ENCODE measurements at places on chromosomes 2 and 18.

DNA sequence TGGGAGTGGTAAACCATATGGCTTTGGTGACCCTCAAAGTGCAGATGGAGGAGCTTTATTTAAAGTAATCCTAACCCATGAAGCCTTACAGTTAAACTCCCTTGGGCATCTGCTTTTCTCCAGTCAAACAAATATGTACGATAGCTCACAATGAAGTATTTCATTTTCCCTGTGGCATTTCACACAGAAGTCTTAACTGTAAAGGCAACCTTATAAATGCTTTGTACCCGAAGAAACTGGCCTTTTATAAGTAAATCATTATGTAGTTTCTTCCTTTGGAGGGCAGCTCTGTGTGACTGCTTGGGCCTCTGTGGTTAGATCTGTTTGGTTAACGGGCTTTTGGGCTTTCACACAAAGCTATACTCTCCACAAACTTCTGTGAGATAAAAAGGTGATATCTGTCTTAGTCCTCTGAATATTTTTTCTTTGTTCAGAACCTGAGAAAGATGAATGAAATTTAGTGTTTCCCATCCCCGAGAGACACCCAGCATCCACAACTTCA, 46.6 kb downstream of the SCN1A start:
- DNase-seq = no peak

DNA sequence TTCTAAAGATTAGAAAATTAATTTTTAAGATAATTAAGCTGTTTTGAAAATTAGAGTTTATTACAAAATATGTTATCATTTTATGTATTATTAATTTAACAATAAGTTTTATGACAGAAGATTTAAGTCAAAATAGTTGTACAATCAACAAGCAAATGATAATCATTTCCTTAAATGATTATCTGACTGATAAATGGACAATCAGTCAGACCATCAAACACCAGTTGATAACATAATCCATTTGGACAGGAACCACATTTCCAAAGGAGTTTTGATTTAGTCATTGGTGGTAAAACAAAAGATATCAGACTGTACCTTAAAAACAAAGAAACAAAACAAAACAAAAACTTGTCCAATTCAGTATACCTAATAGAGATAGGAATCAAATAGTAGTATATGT, 1.9 kb downstream of the TFPI start:
- no peak for DNase-seq

GRCh38 chr2:105834931-105835330, 90.2 kb downstream of the NCK2 start:
- no peak for DNase-seq

DNA sequence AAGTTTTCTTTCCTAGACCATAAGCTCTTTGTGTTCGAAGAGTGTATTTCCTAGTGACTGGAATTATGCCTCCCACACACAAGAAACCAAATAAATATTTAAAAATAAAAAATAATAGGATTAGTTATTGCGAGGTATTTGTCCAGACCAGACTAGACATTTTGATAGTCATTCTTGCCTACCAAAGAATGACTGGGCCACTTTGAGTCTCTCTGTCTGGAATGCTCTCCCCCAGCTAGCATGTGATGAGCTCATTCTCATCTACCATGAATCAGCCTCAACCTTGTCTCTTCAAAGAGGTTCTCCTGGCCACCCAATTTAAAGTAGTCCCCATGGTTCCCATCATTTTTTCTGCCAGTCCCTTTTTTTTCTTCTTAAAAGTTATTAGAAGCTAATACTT, 13.9 kb upstream of the DSC1 start:
- DNase-seq = no peak

DNA sequence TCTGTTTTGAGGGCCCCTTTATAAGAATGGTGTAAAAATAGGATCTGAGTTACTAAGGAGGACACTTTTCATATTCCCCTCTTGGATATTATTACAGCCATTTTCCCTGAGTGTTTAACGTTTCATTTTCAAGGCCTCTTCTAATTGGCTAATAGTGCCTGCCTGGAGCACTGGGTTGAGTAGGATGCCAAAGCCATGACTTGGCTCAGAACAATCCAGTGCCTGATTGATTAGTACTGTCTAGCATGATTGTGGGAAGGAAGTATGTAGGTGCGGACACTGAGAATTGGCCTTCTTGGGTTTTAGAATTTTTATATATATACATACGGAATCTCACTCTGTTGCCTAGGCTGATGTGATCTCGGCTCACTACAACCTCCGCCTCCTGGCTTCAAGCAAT, 66.1 kb downstream of the NAB1 start:
- no peak for DNase-seq

GRCh38 chr2:180314086-180314485, 307.0 kb upstream of the CWC22 start:
- no peak for DNase-seq

DNA sequence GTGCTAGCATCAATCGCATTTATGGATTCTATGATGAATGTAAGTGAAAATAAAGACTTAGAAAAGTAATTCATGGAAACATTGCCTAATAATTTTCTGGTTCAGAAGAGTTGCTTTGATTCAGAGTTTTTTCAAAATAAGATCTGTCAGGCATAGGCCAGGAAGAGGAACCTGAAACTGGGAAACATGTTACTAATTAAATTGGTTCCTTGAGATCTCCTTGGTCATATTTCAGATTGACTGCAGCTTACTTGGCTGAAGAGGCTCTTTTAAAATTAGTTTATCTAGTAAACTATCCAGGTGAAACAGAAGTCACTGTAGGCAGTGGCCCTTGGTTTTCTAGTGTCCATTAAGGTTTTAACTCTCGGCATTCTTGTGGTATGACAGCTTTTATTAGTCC, 27.4 kb downstream of the PPP1CB start:
- DNase-seq = no peak

DNA sequence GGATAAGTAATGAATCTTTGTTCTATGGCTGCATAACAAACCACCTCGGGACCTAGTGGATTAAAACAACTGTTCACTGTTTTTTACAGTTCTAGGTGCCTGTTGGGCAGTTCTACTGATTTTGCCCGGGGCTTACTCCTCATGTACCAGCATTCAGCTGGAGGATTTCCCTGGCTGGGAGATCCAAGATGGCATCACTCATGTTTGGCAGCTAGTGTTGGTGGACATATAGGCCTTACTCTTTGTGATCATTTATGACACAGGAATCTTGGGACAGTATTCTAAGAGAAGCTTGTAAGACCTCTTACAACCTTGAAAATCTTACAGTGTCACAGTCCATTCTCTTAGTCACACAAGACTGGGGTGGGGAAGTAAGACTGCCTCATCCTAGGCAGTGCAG, 4.6 kb downstream of the MARCHF7 start:
- DNase-seq = no peak

DNA sequence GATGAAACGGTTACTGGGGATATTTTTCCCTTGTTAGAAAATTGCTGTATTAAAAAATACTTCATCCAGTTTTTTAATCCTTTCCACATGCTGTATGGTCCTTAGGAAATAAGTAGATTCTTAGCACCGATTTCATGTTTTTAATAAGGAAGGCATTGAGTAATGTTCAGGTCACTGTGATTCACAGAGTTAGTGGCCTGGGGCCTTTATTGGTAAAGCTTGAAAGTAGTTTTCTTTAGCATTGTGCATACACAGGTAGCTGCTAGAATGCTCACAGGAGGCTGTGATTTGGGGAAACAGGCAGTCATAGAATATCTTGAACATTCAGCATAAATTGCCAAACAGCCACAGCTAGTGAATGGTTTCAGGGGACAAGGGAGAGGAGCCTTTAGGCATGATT, 79.8 kb downstream of the XRCC5 start:
- no peak for DNase-seq

GRCh38 chr18:42290318-42291307, 335.6 kb downstream of the PIK3C3 start:
- DNase-seq = no peak

- DNase-seq = no peak
These were observed 14.2 kb downstream of the TNFRSF11A start for GRCh38 chr18:62339106-62339988.

GRCh38 chr2:159032580-159032979, 64.1 kb downstream of the TANC1 start:
- DNase-seq = no peak

DNA sequence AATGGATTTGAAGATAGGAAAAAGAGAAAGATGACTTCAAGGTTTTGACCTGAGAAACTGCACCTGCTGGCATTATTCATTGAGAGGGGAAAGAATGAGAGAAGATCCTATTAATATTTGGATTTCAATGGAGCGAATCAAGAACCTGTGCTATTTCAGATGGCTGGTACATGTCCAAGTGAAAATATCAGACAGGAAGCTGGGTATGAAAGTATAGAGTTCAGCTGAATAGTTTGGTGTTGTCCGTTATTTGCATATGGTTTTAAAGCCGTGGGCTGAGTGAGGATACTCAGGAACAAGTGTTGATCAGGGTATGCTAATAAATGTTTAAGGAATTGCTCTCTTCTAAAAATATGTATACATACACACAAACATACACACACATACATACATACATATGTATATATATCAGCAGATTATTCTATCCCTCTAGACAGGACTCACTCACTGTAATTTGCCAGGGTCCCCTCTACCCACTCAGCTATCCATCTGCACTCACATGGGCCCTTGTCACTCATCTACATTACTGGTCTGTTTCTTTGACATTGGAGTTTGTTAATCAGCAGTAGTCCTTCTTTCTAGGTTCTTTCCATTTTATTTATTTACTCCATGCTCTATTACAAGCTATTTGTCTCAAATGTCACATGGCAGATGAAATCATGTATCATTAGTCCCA, 33.9 kb upstream of the IKZF2 start:
- no peak for DNase-seq

DNA sequence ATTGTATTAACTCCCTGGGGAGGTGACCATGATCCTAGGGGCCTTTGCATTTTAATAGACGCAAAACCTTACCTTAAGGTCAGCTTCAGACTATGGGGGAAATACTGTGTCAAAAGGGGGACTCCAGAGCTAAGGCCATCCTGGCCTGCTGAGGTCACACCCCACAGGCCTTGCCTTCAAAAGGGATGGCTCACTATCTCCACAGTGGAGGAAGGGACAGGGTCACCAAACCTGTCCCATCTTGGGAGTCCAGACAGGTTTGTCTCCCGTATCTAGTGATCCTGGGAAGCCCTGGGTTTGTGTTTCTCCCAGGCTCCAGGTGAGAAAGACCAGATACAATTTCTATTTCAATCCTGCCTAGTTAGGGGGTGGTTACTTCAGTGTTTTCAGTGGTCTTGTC, 24.9 kb downstream of the CAPN14 start:
- DNase-seq = no peak

DNA sequence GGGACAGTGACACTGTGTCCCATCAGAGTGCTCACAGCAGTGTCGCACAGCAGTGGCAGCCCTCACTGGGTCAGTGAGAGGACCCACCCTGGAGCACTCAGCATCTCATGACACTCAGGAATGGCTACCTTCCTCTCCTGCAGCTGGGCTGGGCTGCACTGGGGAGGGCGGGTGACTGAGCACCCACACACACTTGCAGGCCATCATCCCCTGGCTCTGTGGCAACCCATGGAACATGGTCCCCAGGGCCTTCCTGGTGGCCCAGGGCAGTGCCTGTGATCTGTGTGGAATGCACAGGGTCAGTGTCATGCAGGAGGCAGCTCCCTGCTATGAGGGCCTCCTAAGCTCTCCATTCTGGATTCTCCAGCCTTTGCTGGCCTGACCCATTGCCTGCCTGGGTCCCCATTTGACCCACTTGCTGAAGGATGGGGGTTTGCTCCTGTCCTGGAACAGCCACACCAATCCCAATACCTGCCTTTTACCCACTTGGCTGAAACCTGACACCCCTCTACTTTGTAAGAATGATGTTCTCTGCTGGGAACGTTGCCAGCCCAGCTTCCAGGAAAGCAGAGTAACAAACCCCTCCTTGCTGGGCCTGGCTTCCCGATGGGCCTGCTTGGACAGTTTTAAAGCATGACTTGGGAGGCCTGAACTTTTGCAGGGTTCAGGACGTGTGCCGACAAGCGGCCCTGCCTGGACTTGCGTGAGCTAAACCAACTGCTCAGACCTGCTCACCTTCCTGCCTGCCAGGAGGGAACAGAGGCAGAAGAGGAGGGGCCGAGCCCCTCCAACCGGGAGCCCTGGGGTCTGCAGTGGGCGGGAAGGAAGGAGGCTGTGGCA, 13.7 kb downstream of the HS6ST1 start:
- DNase-seq = no peak

DNA sequence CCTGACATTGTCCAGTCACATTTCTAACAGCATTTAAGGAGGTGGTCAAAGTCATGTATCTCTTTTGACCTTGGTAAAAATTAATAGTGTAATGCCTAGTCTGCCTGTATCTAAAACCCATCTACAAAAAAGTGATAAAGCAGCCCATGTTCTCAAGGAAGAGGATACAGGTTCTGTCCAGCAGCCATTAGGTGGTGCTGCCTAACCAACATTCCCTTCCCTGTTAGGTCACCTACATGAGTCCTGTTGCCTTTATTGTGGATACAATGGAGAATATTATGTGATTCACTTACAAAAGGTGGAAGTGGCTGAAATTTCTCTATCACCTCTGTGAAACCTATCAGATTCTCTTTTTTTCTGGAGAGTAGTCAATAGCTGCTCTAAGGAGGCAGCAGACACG, 52.5 kb downstream of the AQP4 start:
- no peak for DNase-seq

DNA sequence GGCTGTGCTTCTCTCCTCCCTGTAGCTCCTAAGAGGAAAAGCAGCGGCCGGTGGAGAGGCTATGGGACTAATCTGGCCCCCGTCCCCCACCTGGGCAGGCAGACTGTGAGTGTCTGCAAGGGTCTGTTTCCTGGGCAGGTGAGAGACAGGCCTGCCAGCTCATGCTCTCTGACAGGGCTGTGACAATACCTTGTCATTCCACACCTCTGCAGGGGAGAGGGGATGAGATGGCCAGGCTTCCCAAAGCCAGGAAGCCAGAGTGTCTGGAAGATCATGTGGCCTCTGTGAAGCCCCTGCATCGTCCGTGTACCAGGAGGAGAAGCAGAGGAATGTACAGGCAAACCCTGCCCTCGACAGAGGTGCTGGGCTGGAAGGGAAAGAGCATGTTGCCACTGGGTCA, 142.5 kb upstream of the GATA6 start:
- DNase-seq = no peak

- DNase-seq = no peak
These were observed 163.1 kb downstream of the BABAM2 start for GRCh38 chr2:28053597-28053996.

DNA sequence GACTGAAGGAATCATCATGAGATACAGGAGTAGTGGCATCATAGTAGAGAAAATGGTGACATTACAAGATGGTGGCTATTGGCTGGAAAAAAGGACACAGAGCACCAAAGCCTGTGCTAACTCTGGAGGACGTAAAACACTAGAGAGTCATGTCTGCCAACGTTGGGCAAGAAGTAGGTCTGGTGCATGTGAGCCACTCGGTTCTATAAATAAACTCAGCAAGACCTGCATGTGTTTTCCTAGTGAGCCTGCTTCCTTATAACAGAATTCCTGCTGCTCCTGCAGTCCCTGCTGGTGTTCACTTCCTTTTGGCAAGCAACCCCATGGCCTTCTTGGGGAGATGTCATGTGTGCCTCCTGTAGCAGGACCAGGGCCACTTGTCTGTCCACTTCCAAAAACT, 325.2 kb downstream of the OSR1 start:
- DNase-seq = no peak
